ENCODE measurements at places on chromosomes 5 and 9.

GRCh38 chr5:127028822-127029457, 1.4 kb downstream of the MARCHF3 start:
- DNase-seq, result no peak

- no peak for DNase-seq
Measured at GRCh38 chr9:126743041-126743440, 61.8 kb upstream of the ZBTB43 start.

- no peak for DNase-seq
Measured at GRCh38 chr5:32394981-32395380, 49.6 kb downstream of the ZFR start.

DNA sequence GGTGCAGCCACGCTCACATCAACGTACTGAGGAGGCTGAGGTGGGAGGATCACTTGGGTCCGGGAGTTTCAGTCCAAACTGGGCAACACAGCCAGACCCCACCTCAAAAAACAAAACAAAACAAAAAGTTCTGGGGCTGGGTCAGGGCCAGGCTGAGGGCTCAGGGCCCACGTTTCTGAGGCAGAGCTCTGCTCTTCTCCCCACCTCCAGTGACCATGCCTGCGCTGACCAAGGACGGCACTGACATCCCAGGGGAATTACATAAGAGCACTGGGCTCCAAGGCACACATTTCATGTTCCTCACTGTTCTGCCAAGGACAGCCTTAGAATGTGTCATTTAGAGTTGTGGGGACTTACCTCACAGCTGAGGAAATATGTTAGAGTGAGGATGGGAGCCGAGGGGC, 40.4 kb upstream of the TESK1 start:
- no peak for DNase-seq

DNA sequence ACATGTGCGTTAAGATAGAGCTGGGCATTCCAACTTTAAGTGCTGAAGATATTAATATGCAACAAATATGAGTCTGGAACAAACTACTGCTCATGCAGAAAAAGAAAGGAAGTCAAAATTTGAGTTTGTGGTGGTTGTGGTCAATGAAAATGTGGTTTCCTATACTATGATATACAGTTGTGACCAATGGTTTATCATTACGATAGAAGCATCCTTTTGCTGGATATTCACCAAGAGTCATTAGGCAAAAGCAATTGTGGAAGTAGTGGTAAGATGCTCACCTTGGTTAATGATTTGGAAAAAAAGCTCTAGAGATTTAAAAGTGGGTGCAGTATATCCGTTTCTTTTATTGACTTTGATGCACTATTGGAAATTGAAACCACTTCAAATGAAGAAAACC, 1007.0 kb downstream of the NR2F1-AS1 start:
- DNase-seq, result no peak

- no peak for DNase-seq
Measured at GRCh38 chr9:16221822-16222547, 648.5 kb downstream of the BNC2 start.

DNA sequence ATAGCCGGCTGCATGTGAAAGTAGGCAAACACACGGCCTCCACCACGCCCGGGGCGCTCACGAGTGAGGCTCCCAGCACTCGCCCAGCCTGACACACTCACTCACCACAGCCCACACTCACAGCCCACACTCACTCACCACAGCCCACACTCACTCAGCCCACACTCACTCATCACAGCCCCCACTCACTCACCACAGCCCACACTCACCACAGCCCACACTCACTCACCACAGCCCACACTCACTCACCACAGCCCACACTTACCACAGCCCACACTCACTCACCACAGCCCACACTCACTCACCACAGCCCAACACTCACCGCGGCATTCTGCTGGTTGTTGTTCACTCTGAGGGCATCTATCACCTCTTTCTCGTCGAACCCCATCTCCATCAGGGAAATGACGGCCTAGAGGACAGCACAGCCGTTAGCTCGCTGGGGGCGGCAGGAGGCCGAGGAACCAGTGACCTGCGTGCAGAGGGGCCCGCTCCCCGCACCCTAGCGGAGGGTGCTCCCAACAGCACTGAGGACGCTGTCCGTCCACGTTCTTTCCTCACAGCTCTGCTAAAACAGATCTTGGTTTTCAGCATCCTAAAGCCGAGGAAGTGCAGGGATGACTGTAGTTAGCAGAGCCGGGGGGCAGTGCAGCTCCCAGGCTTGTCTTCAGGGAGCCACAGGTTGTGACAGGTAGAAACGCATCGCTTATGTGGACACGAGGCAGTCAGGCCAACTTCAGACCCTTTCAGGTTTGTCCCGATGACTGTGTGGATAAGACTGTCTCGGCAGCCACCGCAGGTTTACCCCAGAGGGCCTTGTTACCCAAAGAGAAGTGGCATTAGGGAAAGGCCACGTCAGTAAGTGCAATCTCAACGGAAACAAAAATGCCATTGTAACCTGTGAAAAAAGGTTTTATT, 21.6 kb downstream of the UBAC1 start:
- DNase-seq, result peak; percentile 32

DNA sequence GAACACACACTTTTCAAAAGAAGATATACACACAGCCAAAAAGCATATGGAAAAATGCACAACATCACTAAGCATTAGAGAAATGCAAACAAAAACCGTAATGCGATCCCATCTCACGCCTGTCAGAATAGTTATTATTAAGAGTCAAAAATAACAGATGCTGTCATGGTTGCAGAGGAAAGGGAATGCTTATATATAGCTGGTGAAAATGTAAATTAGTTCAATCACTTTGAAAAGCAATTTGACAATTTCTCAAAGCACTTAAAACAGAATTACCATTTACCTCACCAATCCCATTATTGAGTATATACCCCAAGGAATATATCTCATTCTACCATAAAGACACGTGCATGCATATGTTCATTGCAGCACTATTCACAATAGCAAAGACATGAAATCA, 126.8 kb upstream of the MRPS30 start:
- no peak for DNase-seq

GRCh38 chr5:158519433-158520021, 580.2 kb downstream of the EBF1 start:
- DNase-seq, result no peak

Measured in activated CD4-positive, alpha-beta T cell treated with anti-CD3 and anti-CD28 coated beads for 4 hours (primary cell).